Stimulated activated CD4-positive, alpha-beta T cell treated with anti-CD3 and anti-CD28 coated beads, Interleukin-15, amount 100 ng/mL, for 1 hour (primary cell): ENCODE measurements at places on chromosomes 3 and 15.

DNA sequence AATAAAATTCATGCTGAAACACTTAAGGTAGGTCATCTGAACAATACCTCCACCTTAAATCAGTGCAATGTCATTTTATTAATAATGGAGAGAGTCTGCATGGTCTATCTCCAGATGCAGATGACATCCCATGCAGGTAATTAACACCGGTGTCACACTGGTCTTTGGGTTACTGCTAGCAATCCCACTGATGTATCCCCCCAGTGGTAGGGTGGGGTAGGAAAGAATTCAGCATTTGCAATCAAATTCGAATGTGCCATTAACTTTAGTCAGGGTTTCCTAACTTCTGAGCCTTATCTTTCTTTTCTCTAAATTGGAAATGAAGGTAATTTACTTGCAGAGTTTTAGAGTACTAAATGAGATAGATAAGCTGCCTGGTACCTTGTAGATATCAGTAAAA lies 44.4 kb downstream of the KIF15 start:
- no peak for DNase-seq

- no peak for DNase-seq
Observed at GRCh38 chr3:56790016-56790821, 11.5 kb downstream of the ARHGEF3 start.

DNA sequence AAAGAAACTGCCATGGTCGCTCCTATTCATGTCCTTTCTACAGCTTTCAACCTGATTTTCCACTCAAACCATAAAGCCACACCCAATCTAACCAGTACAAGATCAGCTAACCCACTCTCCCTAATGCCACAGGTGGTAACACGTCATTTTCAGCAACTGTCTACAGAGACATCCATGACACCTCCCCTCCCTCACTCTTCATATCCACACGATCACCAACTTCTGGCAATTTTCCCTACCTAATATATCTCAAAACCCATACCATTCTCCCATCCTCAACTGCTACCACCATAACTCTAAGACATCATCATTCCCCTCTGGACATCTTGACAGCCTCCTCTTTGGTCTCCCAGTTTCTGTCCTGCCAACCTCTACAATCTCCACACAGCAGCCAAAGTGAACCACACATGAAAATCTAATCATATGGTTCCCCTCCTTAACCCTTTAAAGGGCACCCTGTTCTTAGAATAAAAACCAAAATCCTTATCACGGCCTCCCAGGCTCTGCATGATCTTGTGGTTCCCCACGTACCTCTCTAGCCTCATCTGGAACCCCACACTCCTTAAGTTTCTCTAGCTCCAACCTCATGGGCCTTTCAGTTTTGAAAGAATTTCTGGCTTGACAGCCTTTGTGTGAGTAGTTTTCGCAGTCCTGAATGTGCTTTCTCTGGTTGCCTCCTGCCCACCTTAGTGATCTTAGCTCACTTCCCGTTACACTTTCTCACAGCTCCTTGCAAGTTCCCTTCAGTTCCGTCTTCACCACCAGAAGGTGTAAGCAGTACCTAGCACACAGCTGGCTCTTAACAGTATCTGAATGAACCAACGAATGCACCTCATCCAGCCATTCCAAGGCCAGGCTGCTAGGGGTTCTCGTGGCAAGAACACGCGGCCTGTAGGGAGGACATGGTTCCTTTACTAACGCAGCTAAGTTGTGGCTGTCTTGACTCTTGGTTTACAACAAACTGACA lies 33.4 kb downstream of the SPINK8 start:
- no peak for DNase-seq

GRCh38 chr15:78264304-78265136 lies at the start of gene DNAJA4:
Gene DNAJA4 (plus strand): TSS chr15:78264562. CDS start chr15:78264764, 202 bp downstream.
- DNase-seq = peak; percentile 34

DNA sequence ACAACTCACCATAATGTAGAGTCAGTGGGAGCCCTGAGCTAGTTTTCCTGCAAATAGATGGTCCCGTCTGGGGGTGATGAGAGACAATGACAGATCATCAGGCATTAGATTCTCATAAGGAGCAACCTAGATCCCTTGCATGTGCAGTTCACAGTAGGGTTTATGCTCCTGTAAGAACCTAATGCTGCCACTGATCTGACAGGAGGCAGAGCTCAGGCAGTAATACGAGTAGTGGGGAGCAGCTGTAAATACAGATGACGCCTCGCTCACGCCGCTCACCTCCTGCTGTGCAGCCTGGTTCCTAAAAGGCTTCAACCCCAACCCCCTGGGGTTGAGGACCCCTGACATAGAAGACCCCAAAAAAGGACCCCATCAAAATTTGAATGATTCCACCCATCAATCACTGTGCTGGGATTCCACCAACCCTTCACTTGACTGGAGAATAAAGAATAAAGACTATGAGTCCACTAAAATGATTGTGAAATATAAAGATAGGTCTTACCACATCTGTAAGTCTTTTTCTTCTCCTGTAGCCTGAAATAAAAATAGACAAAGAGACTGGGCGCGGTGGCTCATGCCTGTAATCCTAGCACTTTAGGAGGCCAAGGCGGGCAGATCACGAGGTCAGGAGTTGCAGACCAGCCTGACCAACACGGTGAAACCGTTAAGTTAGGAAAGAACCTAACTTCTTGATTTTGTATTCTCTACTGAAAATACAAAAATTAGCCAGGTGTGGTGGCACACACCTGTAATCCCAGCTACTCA lies 9.9 kb upstream of the UBL7 start:
- no peak for DNase-seq

DNA sequence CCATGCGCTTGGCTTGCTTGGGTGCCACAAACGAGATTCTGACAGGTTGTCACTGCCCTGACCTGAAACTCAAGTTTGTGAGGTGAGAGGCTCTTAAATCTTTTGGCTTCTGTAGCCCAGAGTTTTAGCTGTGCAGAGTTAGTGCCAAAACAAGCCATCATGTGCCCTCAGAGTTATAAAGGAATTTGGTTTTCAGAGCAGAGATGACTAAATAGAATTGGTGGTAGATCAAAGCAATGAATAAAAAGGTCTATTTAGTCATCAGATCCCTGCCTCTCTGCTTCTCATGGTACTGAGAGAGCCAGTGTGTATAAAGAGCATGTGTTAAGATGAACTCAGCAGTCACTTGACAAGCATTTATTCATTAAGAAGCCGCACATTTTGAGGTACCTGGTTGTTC lies 207.5 kb upstream of the DPH6 start:
- DNase-seq = no peak
